Fibroblast of skin of abdomen (primary cell): ENCODE measurements at places on chromosomes 6 and 20.

GRCh38 chr6:131135244-131136020, at the start of gene AKAP7:
Gene AKAP7 (plus strand): TSS chr6:131135467. CDS start chr6:131135764, 297 bp downstream.
- DNase-seq = peak; percentile 69

- DNase-seq = peak; percentile 87
Measured at GRCh38 chr6:98579079-98579478, 255.3 kb upstream of the POU3F2 start.

DNA sequence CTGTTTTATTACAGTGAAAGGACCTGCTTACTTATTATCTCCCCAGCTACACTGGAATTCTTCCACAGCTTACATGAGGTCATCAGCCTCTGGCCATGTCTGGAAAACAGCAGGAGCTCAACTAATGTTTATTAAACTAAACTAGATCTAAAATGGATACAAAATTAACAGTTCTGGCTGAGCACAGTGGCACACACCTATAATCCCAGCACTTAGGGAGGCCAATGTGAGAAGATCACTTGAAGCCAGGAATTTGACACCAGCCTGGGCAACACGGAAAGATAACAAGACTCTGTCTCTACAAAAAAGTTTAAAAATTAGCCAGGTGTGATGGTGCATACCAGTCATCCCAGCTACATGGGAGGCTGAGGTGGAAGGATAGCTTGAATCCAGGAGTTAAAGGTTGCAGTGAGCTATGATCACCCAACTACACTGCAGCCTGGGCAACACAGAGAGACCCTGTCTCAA, 220.8 kb upstream of the MARCKS start:
- DNase-seq = peak; percentile 27

DNA sequence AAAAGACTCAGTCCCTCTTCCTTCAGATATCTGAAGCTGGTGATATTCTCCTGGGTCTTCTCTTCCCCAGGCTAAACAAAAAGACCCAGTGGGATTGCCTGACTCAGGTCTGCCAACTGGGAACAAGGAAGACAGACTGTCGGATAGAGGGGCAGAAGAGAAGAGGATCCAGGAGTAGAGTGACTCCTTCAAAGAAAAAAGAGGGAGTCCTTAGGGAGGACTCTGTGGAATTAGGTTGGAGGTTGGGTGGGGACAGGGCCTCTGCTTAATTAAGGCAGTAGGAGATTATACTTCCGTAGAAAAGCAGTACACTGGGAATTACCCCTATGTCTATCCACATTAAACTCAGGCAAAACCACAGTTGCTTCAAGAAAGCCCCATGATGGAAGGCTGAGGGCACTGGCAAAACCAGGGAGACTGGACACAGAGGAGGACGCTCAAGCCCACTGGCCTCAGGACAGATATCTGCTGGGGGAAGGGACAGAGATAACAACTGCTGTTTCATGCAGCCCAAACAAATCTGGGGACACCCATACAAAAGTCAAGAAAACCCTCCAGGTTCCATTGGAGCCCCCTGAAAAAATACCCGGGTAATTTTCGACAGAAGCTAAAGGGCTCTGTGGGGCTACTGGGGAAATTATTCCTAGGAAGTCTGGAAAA, 5.7 kb downstream of the BCL2L1 start:
- no peak for DNase-seq

GRCh38 chr20:7866285-7866684, 74.0 kb downstream of the HAO1 start:
- DNase-seq = no peak

GRCh38 chr6:89482126-89482525, 49.2 kb downstream of the ANKRD6 start:
- peak; percentile 53 for DNase-seq

DNA sequence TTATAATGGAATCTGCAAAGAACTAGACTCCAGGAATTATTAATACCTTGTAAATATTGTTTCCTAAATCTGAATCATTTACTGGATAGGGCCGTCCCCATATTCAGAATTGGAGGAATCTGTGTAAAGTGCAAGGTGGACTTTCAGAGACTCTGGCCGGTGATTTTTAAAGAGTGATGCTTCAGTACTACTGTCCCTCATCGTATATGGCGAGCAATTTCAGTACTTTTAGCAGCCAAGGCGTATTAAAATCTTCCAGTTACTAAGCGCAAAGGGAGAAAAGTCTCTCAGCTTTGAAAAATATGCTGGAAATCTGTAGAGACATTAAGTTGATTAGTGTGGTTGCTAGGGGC, 483 bp downstream of the SMIM26 start:
- no peak for DNase-seq

- DNase-seq = no peak
Measured at GRCh38 chr6:35242906-35243305, 16.6 kb upstream of the ZNF76 start.

GRCh38 chr20:20224806-20225205, 143.1 kb upstream of the INSM1 start:
- no peak for DNase-seq

DNA sequence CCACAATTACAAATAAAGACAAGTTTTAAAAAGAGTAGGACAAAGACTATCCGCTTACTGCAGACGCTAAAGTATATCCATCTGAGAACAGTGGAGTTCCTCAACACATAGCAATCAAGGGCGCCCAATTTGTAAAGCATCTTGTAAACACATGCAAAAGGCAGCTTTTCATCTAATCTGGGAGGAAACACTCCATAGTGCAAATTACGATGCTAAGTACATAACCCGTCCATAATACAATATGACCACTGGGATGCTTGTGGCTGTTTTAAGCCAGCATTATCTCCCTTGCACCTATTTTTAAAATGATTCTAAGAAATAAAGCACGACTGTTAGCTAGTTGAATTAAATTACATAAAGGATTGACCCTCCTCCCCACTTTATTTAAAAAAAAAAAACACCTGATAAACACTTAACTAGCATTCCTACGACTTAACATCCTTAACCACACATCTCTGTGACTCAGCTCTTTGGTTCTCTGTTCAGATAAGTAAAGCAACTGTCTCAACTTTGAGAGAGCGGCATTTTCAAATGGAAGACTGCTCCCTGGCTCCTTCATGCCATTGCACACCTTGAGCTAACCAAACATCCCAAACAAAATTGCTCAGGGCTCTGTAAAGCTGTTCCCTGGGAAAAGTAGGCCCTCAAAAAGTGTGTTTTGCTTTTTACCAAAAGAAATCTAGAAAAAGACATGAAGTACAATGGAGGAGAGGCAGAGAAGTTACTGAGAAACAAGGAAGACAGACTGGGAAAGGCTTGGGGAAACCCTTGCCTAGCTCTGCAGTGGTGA, 14.2 kb downstream of the SLC22A23 start:
- peak; percentile 71 for DNase-seq

GRCh38 chr6:114739656-114740055, 396.8 kb upstream of the HS3ST5 start:
- DNase-seq = no peak

- DNase-seq = no peak
Measured at GRCh38 chr6:33411632-33412005, 805 bp downstream of the PHF1 start.

- DNase-seq = no peak
Measured at GRCh38 chr20:59242714-59243626, 57.4 kb upstream of the EDN3 start.

- DNase-seq = no peak
Measured at GRCh38 chr6:83875843-83876242, 16.4 kb downstream of the CYB5R4 start.

- no peak for DNase-seq
Measured at GRCh38 chr6:148423601-148424270, 81.1 kb downstream of the SASH1 start.

DNA sequence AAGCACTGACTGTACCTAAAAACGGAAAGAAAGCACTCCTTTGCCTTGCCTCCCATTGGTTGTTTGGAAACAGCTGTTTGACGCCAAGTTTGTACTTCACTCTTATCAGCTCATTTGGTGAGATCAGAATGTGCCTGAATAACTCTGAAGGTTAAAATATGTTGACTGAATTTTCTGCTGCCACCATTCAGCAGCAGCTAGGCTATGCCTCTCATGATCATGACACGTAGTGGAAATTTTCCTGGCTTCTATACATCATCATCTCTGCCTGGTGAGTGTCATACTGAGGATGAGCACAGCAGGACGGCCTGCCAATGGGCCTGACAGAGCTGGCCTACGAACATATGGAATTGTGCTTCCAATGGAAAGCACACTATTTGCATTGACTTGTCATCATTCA, 704.9 kb upstream of the CITED2 start:
- peak; percentile 62 for DNase-seq

DNA sequence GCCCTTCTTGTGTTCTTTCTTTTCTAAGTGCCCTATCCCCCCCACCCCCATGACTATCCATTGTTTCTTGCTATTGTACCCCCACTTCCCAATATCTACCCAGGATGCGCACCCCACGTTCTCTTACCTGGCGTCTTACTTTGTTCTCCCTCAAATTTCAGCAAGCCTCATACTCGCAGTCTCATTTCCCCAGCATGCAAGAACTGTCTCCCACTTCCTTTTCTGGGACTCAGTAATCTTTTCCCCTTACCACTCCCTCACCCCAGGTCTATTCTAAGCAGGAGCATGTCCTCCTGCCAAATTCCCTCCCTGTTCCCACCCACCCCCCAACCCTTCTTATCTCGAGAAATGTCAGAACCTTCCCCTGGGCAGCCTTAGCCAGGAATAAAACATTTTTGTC, 1.7 kb upstream of the EHMT2 start:
- no peak for DNase-seq

GRCh38 chr20:10786678-10787077, 112.9 kb upstream of the JAG1 start:
- DNase-seq = no peak

- no peak for DNase-seq
Measured at GRCh38 chr6:203661-204060, 88.6 kb upstream of the DUSP22 start.

GRCh38 chr20:21049305-21049828, 56.8 kb downstream of the LINC00237 start:
- no peak for DNase-seq

GRCh38 chr6:13563009-13563408, 11.4 kb upstream of the SIRT5 start:
- DNase-seq = peak; percentile 7

GRCh38 chr6:155404937-155405336, 50.7 kb downstream of the NOX3 start:
- no peak for DNase-seq

GRCh38 chr6:108796875-108797274, 51.3 kb upstream of the ARMC2 start:
- no peak for DNase-seq

DNA sequence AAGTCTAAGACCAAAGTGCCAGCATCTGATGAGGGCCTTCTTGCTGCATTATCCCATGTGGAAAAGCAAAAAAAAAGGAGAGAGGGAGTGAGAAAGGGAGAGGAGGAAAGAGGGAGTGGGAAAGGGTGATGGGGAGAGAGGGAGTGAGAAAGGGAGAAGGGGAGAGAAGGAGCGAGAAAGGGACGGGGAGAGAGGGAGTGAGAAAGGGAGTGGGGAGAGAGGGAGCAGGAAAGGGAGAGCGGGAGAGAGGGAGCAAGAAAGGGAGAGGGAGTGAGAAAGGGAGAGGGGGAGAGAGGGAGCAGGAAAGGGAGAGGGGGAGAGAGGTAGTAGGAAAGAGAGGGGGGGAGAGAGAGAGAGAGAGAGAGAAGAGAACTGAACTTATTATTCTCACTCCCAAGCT, 241.1 kb upstream of the RIMS1 start:
- DNase-seq = no peak

GRCh38 chr6:16134430-16134829, 5.5 kb downstream of the MYLIP start:
- DNase-seq = no peak

DNA sequence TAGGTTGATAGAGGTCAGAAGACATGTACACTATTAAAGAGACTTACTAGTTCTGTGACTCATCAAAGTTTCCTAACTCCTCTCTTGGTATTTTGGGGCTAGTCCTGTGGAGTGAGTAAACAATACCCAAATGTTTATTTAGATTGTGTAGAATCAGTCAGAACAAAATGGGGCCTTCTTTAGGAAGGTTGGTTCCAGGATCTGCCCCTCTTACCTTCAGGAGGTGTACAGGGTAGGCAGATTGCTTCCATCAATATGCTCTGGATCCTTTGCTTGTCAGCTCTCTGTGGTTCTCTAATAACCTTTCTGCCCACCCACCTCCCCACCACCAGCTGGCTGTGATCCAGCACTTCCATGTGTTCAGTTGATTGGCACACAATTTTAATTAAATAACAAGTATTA, 107.0 kb downstream of the POPDC3 start:
- no peak for DNase-seq

GRCh38 chr6:150336299-150336698, 32.5 kb upstream of the IYD start:
- peak; percentile 81 for DNase-seq

GRCh38 chr6:123117145-123117908, 121.3 kb downstream of the CLVS2 start:
- DNase-seq = no peak
